Small intestine (tissue), 16 donors: ENCODE measurements at places on chromosomes 12 and 14.

DNA sequence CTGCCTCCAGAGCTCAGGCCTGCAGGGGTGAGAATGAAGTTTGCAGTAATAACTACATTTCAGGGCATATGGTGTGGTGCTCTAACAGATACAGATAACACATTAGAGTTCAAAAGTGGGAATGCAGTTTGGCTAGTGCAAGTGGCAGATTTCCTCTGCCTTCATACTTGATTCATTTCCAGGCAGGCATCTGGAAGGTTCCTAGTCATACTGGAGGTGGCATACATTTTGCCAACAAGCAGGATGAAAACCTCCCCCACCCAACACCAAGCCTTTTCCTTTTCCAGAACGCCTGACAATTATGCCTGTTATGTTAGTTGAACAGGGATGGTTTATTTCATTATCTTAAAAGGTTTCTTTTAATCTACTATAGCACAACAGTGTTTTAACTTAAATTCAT, 24.3 kb downstream of the VTI1B start:
- DNase-seq: no peak

DNA sequence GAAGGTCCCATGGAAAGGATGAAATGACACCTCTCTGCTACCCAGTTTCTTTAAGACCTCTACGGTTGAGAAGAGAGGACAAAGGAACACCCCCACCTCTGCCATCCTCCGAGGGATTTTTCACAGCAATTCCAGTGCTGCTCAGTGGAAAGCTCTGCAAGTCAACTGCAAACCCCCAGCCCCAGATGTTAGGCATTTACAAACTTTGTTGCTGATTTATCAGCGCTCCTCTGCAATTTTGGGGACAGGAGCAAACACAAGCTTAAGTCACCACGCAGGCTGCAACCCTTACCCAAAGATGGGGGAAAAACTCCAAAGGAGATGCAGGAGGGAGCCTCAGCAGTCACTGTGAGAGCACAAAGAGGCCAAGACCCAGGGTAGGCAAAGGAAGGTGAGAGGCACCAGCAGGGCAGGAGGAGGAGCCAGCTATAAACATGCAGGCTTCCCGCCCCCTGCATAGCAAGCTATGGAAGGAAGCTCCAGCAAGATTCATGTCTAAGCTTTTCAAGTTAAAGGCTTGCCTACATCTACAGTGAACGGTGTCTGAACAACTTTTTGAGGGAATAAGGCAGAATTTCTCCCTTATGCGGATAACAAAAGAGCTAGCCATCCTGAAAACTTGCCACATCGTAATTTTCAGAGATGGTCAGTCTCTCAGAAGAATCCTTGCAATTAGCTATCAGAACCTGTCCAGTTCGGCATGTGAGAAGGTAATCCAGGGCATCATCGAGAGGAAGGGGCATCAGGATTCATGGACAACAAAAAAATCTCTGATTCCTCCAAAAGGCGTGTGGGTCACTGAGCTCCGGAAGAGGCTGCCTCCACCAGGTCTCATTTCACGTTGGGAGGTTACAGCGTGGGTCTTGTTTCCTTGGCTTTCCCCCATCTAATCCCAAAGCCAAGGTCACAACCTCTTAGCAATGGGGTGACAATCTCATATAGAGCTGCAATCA, 3.9 kb downstream of the CTDSP2 start:
- peak; percentile 62 for DNase-seq

GRCh38 chr12:65653946-65654629, 170.2 kb upstream of the HMGA2 start:
- peak; percentile 16 for DNase-seq

DNA sequence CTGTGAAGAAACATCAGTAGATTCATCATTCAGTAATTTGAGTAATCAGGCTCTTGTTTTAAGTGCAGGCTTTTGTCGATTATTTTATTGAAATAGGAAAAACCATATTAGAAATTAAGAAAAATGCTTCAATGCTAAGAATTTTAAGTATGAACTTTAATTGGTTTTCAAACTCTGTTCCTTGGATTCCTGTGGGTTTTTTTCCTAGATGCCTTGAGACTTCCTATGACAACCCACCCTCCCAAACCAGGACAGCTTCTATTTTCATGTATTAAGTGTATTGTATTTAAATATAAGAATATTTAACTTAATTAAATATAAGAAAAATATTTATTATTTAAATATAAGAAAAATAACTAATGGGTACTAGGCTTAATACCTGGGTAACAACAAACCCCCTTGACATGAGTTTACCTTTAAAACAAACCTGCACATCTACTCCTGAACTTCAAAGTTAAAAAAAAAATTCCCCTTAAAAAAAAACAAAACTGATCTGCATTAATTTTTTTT, 3.0 kb downstream of the ARHGAP5 start:
- no peak for DNase-seq

GRCh38 chr14:23103581-23103980, 1.2 kb downstream of the CIROP start:
- DNase-seq: no peak

- DNase-seq: no peak
Observed at GRCh38 chr12:86903159-86903558, 647.0 kb upstream of the MGAT4C start.

GRCh38 chr12:89236748-89237383, 115.4 kb downstream of the DUSP6 start:
- no peak for DNase-seq

GRCh38 chr12:123152833-123153232, 1.9 kb upstream of the PITPNM2 start:
- no peak for DNase-seq

DNA sequence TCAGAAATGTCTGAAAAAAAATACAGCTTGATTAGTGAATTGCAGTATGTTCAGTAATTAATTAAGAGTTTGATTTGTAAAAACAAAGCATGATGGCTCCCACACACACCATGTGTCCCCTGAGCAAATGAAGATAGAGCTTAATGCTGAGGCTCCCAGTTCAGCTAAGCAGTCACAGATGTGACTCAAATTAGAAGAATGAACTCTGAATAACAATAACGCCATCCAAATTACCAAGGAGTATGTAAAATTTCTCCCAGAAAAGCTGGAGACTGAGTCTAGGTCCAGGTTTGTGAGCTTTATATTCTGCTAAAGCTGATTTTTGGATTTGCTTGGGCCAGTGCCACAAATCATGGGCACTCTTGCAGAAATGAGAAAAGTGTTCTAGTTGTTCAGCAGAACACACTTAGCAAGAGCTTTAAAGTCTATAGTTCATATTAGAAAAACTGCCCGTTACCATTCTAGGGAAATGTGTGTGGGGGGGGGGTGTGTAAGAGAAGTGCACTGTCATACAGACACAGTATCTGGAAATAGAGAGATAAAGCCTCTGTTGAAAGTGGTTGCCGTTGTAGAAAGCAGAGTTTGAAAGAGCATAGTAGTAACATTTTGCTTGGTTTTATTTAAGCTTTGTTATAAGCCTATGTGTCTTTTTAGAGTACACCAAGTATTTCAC, 253.1 kb downstream of the BCAT1 start:
- DNase-seq: no peak

GRCh38 chr12:53225635-53226424, 6.2 kb downstream of the RARG start:
- no peak for DNase-seq

GRCh38 chr12:45315462-45315861, 99.6 kb downstream of the ANO6 start:
- DNase-seq: no peak

DNA sequence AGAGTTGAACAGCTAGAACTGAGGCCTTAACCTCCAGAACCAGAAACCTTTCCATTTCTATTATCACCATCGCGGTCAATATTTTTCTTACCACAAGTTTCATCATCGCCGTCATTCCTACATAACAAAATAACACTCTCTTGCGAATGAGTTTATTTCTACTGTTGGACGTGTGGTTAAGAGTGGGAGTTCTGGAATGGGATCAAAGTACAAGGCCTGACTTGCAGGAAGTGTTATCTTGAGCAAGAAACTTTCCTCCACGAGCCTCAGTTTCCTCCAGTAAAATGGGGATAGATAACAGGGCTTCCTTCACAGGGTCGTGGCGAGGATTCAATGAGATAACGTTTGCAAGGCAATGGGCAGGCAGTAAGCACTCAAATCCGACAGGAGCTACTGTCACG, 652 bp downstream of the SART3 start:
- peak; percentile 76 for DNase-seq

DNA sequence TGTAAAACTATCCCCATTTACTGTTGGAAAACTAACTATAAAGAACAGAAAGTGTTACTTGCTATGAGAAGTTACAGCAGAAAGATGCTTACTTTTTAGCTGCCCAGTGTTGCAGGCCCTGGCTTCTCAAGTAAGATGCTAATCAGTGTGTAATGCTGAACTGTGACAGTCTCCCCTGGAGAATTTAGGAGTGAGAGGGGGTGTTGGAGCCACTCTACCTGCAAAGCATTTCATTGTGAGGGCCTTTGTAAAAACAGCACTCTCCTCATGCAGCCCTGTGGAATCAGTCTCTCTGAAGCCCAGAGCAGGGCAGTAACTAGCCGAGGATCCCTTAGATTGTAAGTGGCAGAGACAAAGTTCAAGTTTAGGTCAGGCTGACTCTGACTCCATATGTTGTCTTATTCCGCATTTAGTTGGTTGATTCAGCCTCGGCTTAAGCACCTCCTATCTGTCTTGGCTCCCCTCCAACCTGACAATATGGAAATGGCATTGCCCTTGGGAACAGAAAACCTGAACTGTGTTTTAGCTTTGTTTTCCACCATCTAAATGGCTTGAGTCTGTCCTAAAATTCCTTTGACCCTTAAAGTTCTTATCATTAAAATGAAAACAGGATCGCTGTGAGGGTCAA, 141.3 kb downstream of the PRKCH start:
- peak; percentile 45 for DNase-seq

DNA sequence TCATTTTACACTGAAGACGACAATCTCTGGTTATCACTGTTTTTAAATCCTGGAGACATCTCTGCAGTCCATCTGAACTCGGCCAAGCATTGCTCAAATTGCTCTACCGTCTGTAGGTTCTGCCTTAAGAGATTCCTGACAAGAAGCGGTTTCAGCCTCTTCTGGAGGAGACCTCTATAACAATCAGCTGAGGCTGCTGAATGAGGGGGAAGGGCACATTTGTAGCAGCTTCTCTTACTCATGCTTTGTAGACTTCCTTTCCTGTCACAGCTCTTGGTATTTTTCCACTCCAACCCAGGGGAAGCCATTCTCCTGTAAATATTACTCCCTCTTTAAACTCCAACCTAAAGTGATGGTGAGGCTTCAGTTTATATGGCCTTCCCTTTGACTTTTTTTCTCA, 3.0 kb downstream of the ARG2 start:
- no peak for DNase-seq

DNA sequence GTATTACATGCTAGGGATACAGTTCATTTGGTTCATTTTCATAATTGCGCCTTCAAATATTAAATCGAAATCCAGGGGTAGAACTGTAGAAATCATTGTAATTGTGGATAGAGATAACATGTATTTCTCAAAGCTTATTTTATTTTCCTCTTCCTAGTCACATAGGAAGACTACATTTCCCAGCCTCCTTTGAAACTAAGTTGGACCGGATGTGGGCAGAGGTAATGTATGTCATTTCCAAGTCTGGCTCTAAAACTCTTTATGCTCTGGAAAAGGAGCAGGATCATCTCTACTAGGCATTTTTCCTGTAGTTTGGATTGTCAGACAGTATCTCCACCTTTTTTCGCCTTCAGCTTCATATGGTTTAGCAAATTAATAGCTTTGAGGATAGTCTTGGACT, 70.1 kb upstream of the CRY1 start:
- DNase-seq: no peak

- peak; percentile 52 for DNase-seq
Observed at GRCh38 chr12:57456145-57456700, 1.1 kb downstream of the INHBE start.

- DNase-seq: no peak
Observed at GRCh38 chr14:23028799-23029198, 5.9 kb downstream of the PSMB5 start.

- DNase-seq: no peak
Observed at GRCh38 chr14:91901449-91902226, 34.3 kb upstream of the TC2N start.

- DNase-seq: no peak
Observed at GRCh38 chr12:40238266-40238902, 13.6 kb downstream of the LRRK2 start.

GRCh38 chr12:131493068-131493826, 217.6 kb upstream of the SFSWAP start:
- DNase-seq: no peak

GRCh38 chr14:55192054-55192621, 753 bp upstream of the DLGAP5 start:
- no peak for DNase-seq

- DNase-seq: no peak
Observed at GRCh38 chr14:100263141-100263540, 24.2 kb downstream of the YY1 start.

DNA sequence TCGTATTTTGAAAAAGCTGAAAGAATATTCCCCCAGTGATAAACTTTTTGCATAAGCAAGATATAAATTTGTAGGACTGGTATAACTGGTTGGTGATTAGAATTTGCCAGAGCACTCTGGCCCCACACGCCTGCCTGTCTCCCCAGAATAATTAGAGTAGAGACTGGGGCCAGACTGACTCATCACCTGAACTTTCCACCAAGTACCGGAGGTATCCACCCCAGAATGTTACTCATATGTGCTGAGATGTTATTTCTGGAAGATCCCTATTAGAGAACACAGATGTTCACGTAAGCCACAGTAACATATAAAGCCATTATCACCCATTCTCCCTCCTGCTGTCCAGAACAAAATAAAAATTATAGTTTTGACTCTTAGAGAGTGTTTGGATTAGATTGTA, 49.5 kb upstream of the PIWIL1 start:
- no peak for DNase-seq

DNA sequence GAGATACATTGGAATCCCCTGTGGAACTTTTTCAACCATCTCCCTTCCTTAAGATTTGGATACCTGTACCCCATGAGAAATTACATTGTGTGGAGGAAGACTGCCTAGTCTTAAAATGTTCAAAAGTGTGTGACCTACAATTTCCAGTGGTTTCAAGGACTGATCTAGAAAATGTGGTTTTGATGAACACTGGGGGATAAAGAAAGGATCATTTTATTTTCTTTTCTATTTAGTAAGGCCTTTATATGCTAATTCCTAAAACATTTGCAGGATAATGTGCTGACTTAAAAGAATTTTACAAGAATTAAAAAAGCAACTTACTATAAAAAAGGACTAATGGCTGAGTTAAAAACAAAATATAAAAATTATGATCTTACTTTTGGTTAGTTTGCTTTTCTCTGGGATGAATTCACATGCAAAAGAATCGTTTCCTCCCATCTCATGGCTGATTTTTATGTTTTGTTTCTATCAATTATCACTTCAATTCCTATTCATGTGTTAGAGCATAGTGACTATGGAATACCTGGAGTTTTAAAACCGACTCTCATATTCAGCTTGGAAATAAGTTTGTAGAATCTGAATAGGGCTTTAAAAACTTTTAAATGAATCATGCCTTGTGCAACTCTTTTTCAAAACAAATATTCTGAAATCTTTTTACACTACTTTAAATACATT, 39.9 kb upstream of the PYGL start:
- DNase-seq: no peak

- no peak for DNase-seq
Observed at GRCh38 chr14:75452324-75452723, 24.5 kb downstream of the JDP2 start.

- no peak for DNase-seq
Observed at GRCh38 chr14:84483072-84483420, 1046.9 kb upstream of the FLRT2 start.

- DNase-seq: no peak
Observed at GRCh38 chr12:110917961-110918360, 2.4 kb downstream of the MYL2 start.
